ENCODE measurements at places on chromosomes 7 and 10. TPM values are rescaled to one million over a fixed set of nuclear protein-coding genes. Genes with fewer than 3 reads are reported as not detected.

Gene ITPRID1
- total RNA-seq: not detected

Gene ANKMY2
- total RNA-seq: 13.2 TPM

Gene C1GALT1
- 34.9 TPM for total RNA-seq

Gene EMX2
- 5.7 TPM for total RNA-seq

Gene TSPAN33
- 14.3 TPM for total RNA-seq

Gene LBX1
- total RNA-seq: not detected

Gene FKBP6
- not detected for total RNA-seq

Gene SAP25
- total RNA-seq: not detected
